ENCODE measurements at places on chromosomes 1 and 21.

- no peak for DNase-seq
Measured at GRCh38 chr1:91557039-91557690, 56.5 kb downstream of the CDC7 start.

DNA sequence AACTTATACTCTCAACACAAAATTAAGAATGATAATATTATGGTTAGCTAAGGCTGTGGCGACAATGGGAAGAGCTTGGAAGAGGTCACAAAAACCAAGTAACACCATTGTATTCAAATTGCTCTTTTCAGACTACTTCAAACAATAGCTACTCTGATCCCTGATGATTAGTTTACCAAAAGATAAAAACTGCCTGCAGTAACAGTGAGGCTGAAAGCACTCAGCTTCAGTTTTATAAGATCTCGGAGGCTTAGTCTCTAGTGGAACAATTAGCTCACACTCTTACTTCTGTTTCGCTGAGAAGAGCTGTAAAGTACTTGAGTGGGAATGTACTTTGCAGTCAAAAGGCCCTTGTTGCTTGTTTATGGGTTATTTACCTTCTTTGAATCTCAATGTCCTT is 278.5 kb downstream of the LRRC7 start:
- no peak for DNase-seq

- no peak for DNase-seq
Measured at GRCh38 chr1:162676750-162677149, 44.5 kb downstream of the DDR2 start.

DNA sequence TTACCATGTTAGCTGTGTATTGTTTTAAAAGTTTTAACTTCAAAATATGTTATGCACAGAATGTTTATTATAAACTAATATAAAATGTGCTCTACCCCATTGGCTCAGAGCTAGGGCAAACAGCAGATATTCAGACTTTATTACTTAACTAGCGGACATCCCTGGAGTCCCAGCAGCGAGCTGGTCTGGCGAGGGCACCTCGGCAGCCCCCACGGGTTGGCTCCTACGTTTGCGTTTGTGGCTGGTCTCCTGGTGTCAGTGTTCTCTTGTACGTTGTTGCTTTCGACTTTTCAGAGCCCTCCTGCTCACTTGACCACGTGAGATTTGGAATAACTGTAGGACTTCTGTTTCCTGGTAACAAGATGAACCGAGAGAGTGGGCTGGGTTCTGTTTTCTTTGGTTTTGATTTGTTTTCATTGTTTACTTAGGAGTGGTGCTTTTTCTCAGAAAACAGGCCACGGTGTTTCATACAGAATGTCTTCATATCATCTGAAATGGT is 44.5 kb downstream of the CBS start:
- no peak for DNase-seq

DNA sequence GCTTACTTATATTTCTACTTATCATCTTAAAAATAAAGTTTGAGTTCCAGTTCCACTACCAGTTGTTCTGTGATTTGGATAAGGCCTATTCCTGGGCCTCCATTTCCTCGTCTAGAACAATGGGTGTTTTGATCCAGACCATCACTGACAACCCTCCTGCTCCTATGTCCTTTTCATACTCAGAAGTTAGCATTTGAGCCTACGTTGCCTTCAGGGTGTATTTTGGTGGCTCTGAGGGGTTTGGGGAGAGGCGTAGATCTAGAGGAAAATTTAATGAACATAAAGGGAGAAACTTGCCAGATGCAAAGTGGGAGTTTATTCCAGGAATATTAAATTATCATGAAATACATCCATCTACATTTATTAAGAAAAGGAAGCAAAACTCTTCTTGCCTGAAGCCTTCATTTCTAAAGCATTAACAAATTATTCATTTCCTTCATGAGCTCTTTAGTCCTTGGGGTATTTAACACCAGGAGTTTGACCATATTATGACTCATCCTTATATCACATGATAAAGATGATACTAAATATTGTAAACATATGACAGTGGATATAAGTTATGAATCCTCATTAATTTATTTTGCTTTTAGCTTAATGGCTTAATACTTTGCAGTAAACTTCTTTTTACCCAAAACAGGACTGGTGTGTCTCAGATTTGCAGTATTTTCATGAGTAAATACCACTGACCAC is 47.2 kb upstream of the SYT14 start:
- no peak for DNase-seq

DNA sequence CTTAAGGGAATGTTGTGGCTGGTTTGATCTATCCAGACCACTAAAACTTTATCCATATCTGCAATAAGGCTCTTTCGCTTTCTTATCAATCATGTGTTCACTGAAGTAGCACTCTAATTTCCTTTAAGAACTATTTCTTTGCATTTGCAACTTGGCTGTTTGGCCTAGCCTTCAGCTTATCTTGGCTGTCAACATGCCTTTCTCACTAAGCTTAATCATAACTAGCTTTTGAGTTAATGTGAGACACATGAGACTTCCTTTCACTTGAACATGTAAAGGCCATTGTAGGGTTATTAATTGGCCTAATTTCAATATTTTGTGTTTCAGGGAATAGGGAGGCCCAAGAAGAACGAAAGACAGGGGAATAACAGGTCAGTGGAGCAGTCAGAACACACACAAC is 124.7 kb downstream of the TNFSF18 start:
- no peak for DNase-seq

All from activated CD4-positive, alpha-beta T cell treated with anti-CD3 and anti-CD28 coated beads, Interleukin-10, Interleukin-2, amounts not matched to agents 100 ng/mL and 50 ng/mL, durations not matched to agents 16 hours and 8 hours (primary cell).